ENCODE measurements at places on chromosomes 3 and 15. TPM values are rescaled to one million over a fixed set of nuclear protein-coding genes. Genes with fewer than 3 reads are reported as not detected.

The HDC gene
- total RNA-seq, result 0.29 TPM

The CLDND1 gene
- 140 TPM for total RNA-seq

The HHATL gene
- not detected for total RNA-seq

The SPTBN5 gene
- total RNA-seq, result 0.22 TPM

The KLF15 gene
- total RNA-seq, result 0.03 TPM

The IREB2 gene
- total RNA-seq, result 17.1 TPM

The PPP1R14D gene
- not detected for total RNA-seq

The MST1R gene
- 1.9 TPM for total RNA-seq

The CISH gene
- total RNA-seq, result 1.1 TPM

The CHRNA3 gene
- total RNA-seq, result 0.14 TPM

The ARHGEF26 gene
- total RNA-seq, result 7.4 TPM

The ATP13A5 gene
- not detected for total RNA-seq

The GUCA1C gene
- not detected for total RNA-seq

The KIF15 gene
- 19.4 TPM for total RNA-seq
